ENCODE measurements at places on chromosomes 1 and 21. TPM values are rescaled to one million over a fixed set of nuclear protein-coding genes. Genes with fewer than 3 reads are reported as not detected.

The ADGRL4 gene
- total RNA-seq: not detected

The GPR157 gene
- total RNA-seq: not detected

The GDAP2 gene
- 34.6 TPM for total RNA-seq

The LRRN2 gene
- total RNA-seq: not detected

The SGIP1 gene
- total RNA-seq: 0.05 TPM

The AGL gene
- total RNA-seq: 9.8 TPM

The RNU1-4 gene
- under 0.01 TPM for total RNA-seq

The LCE2B gene
- total RNA-seq: not detected

The NEXN gene
- total RNA-seq: 9.0 TPM

The KCNQ4 gene
- total RNA-seq: 0.12 TPM

DNA sequence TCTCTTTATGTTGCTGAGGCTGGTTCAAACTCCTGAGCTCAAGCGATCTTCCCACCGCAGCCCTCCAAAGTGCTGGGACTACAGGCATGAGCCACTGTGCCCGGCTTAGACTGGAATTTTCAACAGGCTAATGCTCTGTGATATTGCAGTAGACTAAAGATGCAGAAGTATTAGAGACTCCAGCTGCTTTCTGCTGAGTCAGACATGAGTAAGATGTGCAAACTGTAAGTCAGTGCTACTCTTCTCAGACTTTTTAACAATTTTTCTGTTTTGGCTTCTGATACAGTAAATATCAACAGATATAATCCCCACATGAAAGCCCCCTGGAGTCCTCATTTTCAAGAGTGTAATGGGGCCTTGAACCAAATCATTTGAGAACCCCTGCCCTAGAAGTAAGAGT, 29.3 kb upstream of the NLRP3 start:
- no peak for DNase-seq

DNA sequence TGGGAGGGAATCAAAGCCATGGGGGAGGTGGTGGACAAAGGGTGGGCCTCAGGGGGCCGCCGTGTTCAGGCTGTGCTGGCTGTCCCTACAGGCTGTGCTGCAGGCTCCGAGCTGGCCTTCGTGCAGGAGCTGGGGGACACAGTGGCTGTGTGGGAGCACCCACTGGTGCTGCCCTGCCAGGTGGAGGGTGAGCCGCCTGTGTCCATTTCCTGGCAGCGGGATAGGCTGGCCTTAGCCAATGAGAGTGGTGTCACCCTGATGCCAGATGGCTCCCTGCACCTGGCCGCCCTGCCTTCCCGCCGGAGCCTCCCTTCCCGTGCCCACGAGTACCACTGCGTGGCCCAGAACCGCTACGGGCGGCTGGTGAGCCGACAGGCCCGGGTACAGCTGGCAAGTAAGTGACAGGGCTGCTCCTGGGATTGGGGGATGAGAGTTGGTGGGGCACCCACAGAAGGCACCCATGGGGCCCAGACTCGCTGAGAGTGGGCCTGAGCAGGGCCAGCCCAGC, 20.2 kb downstream of the SLC27A3 start:
- DNase-seq: no peak

- no peak for DNase-seq
Measured at GRCh38 chr1:206419250-206419649, 51.0 kb upstream of the IKBKE start.

DNA sequence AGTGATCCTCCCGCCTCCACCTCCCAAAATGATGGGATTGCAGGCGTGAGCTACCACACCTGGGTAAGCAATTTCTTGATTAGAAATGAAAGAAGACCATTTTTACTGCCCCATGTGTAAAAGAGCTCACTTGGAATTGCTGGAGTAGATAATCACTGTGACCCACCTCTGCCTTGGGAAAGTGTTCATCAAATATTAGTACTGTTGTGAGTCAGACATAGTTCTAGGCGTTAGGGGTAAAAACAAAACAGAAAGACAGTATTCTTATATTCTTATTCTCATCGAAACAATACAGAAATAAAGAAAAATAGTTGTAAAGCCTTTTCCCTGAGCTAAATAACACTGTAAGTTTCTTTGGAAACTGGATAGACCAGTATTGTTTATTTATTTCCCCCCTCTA, 36.2 kb downstream of the CELF3 start:
- no peak for DNase-seq

DNA sequence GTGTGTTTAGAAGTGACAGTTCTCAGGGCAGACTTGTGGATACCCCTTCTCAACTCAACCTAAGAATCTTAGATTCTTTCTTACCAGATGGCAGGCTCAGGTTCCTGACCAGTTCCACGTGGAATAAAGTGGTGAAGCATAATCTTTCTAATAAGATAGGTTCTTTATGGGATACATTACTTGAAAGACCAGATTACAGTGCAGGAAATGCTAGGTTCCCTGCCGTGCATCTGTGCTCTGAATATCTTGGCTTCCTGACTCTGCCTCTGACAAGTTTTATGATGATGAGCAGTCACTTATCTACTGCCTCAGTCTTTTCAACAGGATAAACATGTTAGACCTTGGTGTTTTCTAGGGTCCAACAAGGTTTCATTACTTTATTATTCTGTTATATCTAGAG, 207.9 kb upstream of the CACYBP start:
- DNase-seq: no peak

DNA sequence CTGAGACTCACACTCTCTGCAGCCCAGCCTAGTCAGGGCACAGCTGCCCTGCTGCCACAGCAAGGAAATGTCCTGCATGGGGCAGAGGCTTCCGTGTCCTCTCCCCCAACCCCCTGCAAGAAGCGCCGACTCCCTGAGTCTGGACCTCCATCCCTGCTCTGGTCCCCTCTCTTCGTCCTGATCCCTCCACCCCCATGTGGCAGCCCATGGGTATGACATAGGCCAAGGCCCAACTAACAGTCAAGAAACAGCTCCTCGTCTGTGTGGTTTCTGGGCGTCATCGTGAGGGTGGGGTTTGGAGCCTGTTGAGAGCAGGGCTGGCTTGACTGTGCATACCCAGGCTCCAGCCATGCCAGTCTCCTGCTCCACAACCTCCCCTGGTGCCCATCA, 19.5 kb downstream of the FAAH start:
- peak; percentile 19 for DNase-seq

GRCh38 chr1:66947267-66947666, 22.5 kb downstream of the MIER1 start:
- DNase-seq: no peak

GRCh38 chr1:64265141-64265540, 61.7 kb downstream of the UBE2U start:
- DNase-seq: no peak

- DNase-seq: peak; percentile 83
Measured at GRCh38 chr1:172351346-172351745, 69.1 kb upstream of the C1orf105 start.

- no peak for DNase-seq
Measured at GRCh38 chr1:87473203-87473661, 144.6 kb downstream of the LMO4 start.

DNA sequence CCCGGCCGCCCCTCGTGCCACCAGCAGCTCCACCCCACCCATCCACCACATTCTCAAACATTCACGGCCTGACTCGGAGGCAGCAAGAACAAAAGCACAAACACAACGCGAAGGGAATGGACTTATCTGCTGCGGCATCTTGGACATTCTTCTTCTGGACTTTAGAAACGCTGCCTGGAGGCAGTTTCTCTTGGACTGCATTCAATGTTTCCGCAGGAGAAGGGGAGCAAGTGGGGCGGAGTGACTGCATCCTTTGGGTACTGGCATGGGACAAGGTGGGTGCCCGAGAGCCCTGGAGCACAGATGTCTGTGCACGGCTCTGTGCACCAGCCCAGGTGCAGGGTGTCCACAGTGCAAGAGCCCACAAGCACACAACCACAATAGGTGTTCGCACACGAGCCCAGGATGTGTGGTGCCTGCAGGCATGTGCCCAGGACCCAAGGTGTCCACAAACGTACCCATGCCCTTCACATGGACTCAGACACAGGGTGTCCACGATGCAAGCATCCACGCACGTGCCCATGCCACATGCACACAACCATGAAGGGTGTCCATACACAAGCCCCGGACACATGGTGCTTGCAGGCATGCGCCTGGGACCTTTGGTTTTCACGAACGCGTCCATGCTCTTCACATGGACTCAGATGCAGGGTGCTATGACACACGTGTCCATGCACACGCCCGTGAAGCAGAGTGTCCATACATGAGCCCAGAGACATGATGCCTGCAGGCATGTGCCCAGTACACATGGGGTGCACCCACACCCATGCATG, 53.6 kb downstream of the WNT9A start:
- DNase-seq: no peak

GRCh38 chr1:231750818-231751362, 124.3 kb downstream of the DISC1 start:
- DNase-seq: no peak

- DNase-seq: no peak
Measured at GRCh38 chr1:161121042-161121650, 3.2 kb downstream of the NIT1 start.

DNA sequence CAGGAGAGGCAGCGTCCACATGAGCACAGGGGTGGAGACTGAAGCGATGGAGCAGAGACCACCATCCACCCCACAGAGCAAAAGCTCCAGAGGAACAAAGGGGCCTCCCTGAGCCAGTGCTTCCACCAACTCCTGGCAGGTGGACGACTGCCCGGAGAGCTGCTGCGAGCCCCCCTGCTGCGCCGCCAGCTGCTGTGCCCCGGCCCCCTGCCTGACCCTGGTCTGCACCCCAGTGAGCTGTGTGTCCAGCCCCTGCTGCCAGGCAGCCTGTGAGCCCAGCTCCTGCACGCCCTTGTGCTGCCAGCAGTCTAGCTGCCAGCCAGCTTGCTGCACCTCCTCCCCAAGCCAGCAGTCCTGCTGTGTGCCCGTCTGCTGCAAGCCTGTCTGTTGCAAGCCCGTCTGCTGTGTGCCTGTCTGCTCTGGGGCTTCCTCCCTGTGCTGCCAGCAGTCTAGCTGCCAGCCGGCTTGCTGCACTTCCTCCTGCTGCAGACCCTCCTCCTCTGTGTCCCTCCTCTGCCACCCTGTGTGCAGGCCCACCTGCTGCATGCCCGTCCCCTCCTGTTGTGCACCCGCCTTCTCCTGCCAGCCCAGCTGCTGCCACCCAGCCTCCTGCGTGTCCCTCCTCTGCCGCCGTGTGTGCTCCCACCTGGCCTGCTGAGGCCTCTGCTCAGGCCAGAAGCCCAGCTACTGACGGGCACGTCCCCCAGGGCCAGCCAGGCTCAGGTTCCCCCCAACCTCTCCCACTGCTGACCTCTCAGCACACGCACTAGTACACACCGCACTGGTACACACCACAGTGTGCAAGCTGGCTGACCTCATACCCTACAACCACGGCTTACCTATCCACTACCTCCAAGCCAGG, 5.4 kb downstream of the KRTAP10-12 start:
- DNase-seq: peak; percentile 36

DNA sequence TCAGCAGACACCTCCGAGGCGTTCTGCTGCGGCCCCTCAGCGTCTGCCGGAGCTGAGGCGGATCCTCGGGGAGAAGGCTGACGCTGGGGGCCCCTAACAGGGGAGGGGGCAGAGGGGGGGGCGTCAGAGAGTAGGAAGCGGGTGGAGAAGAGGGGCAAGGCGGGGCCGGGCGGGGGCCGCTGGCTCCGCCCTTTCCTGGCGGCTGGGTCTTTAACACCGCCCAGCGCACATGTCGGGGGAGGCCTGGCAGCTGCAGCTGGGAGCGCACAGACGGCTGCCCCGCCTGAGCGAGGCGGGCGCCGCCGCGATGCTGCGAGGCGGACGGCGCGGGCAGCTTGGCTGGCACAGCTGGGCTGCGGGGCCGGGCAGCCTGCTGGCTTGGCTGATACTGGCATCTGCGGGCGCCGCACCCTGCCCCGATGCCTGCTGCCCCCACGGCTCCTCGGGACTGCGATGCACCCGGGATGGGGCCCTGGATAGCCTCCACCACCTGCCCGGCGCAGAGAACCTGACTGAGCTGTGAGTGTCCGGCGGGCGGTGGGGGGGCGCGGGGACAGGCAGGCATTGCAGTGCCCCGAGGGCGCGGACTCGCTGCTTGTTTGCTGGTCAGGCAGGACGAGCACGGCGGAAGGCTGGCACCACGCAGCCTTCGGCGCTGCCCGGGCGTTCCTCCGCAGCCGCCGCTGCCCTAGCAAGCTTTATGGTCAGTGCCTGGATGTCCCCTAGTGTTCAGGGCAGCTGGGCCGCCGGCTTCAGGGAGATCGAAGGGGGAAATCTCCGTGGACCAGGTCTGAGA, at the start of gene NTRK1:
TSS of gene NTRK1 (plus strand) at position 238 of the 796 bp plus-strand sequence. CDS start at position 308, 70 bp downstream.
- DNase-seq: peak; percentile 70

DNA sequence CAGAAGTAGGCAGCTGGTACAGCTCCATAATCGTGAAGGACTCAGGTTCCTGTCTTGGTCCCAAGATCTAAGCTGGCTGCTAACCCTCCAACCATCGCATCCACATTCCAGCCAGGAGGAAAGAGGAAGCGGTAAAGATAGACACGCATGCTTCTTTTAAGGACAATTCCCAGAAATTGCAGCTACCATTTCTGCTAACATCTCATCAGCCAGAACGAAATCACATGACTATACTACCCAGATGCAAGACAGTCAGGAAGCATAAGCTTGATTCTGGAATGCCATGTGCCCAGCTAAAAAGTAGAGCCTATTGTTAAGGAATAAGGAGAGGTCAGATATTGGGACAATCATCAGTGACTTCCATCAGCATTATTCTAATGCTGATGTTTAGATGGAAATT, 110.4 kb downstream of the EPHB2 start:
- DNase-seq: no peak

DNA sequence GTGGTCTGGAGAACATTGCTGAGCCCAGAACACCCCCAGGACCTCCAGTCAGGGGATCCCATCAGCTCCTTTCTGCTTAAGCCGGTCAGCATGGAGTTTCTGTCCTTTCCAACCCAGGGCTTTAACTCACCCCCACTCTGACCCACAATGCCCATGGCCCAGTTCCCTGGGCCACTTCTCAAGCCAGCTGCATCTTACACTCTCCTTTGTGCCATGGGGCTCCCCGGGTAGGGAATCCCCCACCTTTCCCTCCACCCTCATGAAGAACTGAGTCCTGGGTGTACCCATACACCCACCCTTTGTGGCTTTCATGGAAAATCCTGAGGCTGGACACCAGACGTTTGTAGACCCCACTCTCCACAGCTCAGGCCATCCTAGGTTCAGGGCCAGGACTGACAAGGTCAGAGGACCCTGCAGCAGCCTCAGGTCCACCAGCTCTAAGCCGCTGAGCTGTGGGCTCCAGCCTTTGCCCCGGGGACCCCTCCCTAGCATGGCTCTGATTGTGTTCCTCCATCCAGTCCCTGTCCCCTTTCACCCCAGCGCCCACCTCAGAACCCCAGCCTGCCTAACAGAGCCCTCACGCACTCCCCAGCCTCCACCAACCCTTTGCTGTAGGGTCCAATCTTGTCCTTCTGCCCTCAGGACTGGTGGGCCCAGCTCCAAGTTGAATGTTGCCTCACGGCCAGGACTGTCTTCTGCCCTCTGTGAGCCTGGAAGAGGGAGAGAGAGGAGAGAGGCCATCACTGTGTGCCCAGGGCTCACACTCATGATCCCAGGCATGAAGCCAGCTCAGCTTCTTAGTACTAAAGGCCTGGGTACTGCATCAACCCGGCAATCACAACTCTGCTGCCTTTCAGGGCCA, 394.8 kb downstream of the MATN1 start:
- DNase-seq: no peak

GRCh38 chr1:156772222-156772621, 4.9 kb downstream of the PRCC start:
- no peak for DNase-seq

- DNase-seq: no peak
Measured at GRCh38 chr1:184770181-184770979, 15.7 kb upstream of the EDEM3 start.

GRCh38 chr1:71276466-71276865, 195.6 kb upstream of the ZRANB2 start:
- no peak for DNase-seq

- no peak for DNase-seq
Measured at GRCh38 chr1:108142773-108143394, 57.3 kb downstream of the SLC25A24 start.

- no peak for DNase-seq
Measured at GRCh38 chr1:221310180-221310579, 430.9 kb downstream of the HLX start.

Measured in SJCRH30 (cell line).